Memory B cell (primary cell): ENCODE measurements at places on chromosomes 1 and 21.

GRCh38 chr1:99003581-99004253, 944 bp downstream of the PLPPR5 start:
- H3K27ac ChIP-seq, result no peak overlapping the region
- no peak overlapping the region for H3K4me3 ChIP-seq
- H3K4me1 ChIP-seq, result no peaks in the 10 kb centered on the region
- DNase-seq, result no peak
- H3K27me3 ChIP-seq, result peaks cover 9% of the 10 kb centered on the region
- H3K36me3 ChIP-seq, result no peaks in the 10 kb centered on the region

DNA sequence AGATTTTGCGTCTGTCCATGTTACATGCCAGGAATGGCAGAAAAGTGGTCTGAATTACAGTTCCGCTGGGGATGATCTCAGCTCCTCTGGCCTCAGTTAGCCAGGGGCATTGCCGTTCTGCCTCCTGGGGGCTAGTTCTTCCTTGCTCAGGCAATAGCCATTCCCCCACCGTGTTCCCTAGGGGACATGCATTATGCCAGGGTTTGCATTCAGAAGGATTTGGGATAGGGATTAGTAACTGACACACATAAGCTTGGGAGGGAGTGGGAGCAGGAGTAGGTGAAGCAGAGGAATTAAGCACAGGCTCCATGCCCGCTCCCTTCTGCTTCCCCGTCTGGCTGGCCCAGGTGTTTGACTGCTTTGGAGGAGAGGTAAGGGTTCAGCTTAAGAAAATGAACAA, 12.7 kb downstream of the LRRC71 start:
- peaks cover 37% of the 10 kb centered on the region for H3K27me3 ChIP-seq
- H3K36me3 ChIP-seq, result no peaks in the 10 kb centered on the region
- DNase-seq, result no peak
- H3K4me1 ChIP-seq, result peaks cover 5% of the 10 kb centered on the region

DNA sequence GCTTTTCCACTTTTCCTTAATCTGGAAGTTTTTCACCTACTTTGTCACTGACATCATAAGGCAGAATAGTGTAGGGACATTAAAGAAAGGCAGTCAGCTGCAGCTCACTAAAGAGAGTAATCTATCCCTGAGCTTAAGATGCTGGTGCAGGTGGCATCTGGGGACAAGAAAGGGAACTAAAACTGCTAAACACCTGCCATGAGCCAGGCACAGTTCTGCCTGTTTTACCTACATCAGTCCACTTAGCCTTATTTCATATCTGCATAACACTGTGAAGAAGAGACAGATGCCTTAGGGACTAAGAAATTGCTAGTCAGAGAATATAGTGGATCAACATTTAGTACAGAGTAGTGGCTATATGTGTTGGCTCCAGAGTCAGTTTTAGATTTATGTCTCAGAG, 88.1 kb downstream of the GPATCH2 start:
- H3K36me3 ChIP-seq, result peaks cover 8% of the 10 kb centered on the region
- DNase-seq, result no peak
- peaks cover 6% of the 10 kb centered on the region for H3K4me1 ChIP-seq
- H3K27ac ChIP-seq, result no peak overlapping the region
- H3K27me3 ChIP-seq, result no peaks in the 10 kb centered on the region
- no peak overlapping the region for H3K4me3 ChIP-seq

DNA sequence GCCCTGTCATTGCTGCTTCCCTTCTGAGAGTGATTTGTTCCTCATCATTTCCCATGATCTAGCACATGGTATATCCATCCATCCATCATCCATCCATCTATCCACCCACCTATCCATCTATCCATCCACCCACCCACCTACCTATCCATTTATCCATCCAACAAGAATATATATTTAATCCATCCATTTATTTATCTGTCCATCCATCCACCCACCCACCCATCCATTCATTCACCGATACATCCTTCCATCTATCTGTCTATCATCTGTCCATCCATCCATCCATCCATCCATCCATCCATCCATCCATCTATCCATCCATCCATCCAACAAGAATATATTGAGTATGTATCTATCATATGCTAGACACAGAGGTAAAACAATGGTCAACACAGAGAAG, 100.0 kb upstream of the ACTL8 start:
- H3K36me3 ChIP-seq, result no peaks in the 10 kb centered on the region
- H3K4me1 ChIP-seq, result peaks cover 7% of the 10 kb centered on the region
- peaks cover 2% of the 10 kb centered on the region for H3K27me3 ChIP-seq
- no peak for DNase-seq
- no peak overlapping the region for H3K27ac ChIP-seq

DNA sequence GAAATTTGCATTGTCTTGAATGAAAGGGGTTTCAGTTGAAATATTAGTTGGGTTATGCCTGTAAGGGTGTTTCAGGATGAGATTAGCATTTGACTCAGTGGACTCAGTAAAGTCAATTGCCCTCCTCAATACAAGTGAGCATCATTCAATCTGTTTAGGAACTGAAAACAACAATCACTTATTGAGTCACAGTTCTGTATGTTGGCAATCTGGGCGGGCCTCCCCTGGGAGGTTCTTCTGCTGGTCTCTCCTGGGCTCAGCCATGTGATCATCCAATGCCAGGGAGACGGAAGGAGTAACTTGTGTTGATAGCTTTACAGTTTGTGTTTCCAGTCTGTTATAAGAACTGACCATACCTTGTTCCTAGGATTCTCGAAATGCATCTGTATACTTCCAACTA, 262.9 kb upstream of the RUNX1 start:
- peaks cover 3% of the 10 kb centered on the region for H3K36me3 ChIP-seq
- DNase-seq, result no peak
- H3K27ac ChIP-seq, result no peak overlapping the region

GRCh38 chr1:201173736-201174135, 16.9 kb upstream of the IGFN1 start:
- H3K4me3 ChIP-seq, result no peak overlapping the region
- peaks cover 10% of the 10 kb centered on the region for H3K4me1 ChIP-seq
- no peak for DNase-seq
- peaks cover 13% of the 10 kb centered on the region for H3K27me3 ChIP-seq
- H3K36me3 ChIP-seq, result peaks cover 2% of the 10 kb centered on the region

- no peaks in the 10 kb centered on the region for H3K27me3 ChIP-seq
- H3K27ac ChIP-seq, result no peak overlapping the region
- no peak overlapping the region for H3K4me3 ChIP-seq
- H3K36me3 ChIP-seq, result no peaks in the 10 kb centered on the region
- DNase-seq, result no peak
- no peaks in the 10 kb centered on the region for H3K4me1 ChIP-seq
Measured at GRCh38 chr1:35783055-35783583, 13.3 kb upstream of the CLSPN start.

DNA sequence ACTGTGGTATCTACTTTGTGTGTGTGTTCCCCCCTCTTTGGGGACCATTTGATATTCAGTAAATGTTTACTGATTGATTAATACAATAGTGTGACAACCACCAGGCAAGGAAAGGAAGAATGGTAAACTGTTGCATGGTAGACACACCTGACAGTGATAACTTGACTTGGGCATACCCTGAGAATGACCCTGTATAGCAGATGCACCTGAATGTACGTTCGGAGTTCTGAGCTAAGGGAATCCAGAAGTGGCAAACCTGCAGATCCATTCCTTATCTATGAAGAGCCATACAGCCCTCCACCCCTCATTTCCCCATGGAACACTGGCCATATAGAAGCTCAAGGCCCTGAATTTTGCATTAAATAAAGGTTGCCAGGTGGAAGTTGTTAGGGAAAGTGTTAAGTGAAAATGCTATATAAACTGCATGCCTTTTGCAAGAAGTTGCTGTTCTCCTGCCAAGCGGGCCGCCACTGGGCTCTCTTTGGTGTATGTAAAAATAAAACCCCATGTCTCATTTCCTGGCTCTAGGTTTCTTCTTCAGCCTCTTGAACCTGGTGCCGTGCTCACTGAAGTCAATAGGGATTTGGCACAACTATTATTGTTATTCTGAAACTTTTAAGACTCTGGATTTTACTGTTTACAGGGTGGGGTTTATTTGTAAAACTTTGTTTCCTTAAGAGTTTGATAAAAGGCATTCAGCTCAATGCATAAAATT, 32.6 kb upstream of the DENND1B start:
- no peaks in the 10 kb centered on the region for H3K36me3 ChIP-seq
- H3K27ac ChIP-seq, result no peak overlapping the region
- DNase-seq, result no peak
- H3K27me3 ChIP-seq, result peaks cover 2% of the 10 kb centered on the region
- H3K4me3 ChIP-seq, result no peak overlapping the region
- peaks cover 13% of the 10 kb centered on the region for H3K4me1 ChIP-seq

DNA sequence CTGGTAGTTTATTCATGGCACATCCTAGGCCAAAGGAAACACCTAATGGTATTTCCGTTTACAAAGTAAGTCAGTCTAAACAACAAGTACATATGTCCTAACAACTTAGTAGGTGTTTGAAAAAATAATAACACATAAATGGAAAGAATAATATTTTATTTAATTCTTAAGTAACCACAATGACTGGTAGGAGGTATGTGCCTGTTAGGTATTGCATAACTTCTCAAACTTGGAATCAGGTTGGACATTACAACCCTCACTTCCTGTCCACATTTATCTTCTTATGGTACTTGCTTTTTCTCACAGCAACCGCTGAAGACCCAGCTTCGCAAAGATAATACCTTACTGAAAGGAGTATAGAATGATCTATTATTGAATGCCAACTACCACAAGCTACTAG, 64.2 kb downstream of the VPS13D start:
- H3K36me3 ChIP-seq, result peaks cover 21% of the 10 kb centered on the region
- H3K27me3 ChIP-seq, result no peaks in the 10 kb centered on the region
- no peak for DNase-seq
- H3K4me3 ChIP-seq, result no peak overlapping the region

GRCh38 chr1:225765982-225766674, 11.5 kb upstream of the SRP9 start:
- H3K27me3 ChIP-seq, result peaks cover 11% of the 10 kb centered on the region
- H3K4me3 ChIP-seq, result no peak overlapping the region
- DNase-seq, result no peak
- no peaks in the 10 kb centered on the region for H3K36me3 ChIP-seq
- peaks cover 6% of the 10 kb centered on the region for H3K4me1 ChIP-seq

GRCh38 chr1:160781186-160781766, 14.7 kb upstream of the LY9 start:
- H3K4me1 ChIP-seq, result peaks cover 34% of the 10 kb centered on the region
- no peak for DNase-seq
- H3K27ac ChIP-seq, result peak overlapping the region; percentile 99

DNA sequence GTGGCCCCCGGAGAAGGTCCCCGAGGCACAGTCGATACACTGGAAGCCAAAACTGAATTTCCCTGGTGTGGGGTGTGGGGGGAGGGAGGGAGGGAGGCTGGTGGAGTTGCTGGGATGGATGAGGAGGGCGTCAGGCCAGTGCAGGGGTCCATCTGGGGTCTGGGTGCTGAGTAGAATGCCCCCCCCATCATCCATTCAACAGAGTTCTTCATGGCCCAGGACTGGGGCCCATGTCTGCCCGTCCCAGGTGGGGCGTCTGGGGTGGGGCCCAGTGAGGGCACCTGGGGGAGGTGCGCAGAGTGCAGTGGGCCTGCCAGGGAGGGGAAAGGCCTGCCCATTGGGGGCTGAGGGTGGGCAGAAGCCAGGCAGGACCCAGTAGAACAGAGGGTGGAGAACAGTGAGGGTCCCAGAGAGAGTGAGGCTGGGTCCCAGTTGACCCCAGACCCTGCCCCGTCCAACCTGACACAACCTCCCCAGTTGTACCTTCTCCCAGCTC, 1.9 kb downstream of the TNFRSF18 start:
- H3K4me1 ChIP-seq, result peaks cover 21% of the 10 kb centered on the region
- H3K27ac ChIP-seq, result no peak overlapping the region
- peak overlapping the region; percentile 39 for H3K4me3 ChIP-seq
- H3K36me3 ChIP-seq, result no peaks in the 10 kb centered on the region
- DNase-seq, result no peak

DNA sequence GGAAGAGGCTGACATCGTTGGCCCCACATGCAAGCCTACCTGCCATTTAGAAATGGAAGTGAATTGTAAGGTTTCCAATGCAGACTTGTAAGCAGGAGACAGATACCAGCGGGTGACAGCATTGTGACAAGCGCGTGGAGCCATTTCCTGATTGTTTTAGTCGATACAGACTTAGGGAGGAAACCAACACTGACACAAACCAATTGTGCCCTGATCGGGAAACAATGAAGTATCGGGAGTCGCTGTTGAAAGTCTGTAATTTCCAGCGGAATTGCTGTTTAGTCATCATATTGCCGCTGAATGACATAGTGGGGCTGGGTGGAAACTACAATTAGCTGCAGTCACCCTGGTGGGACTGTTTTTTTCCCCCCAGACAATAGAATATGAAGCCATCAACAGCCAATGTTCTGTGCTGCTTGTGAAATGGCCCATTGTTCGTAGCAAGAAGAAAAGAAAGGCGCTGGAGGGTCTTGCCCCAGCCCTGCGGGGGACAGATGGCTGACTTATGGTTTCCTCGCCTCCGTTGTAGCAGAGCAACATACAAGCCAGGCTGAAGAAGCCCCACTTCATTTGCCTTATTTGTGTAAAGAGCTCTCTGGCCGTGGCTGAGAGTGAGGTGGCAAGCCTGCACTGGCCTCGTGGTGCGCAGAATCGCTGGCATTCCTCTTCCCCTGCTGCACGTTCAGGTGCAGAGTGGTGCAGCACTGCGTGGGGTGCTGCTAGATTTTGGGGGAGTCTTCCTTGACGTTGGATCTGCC, 462.7 kb downstream of the CAMTA1 start:
- H3K4me1 ChIP-seq, result no peaks in the 10 kb centered on the region
- DNase-seq, result no peak
- no peaks in the 10 kb centered on the region for H3K36me3 ChIP-seq
- no peak overlapping the region for H3K27ac ChIP-seq
- no peak overlapping the region for H3K4me3 ChIP-seq

DNA sequence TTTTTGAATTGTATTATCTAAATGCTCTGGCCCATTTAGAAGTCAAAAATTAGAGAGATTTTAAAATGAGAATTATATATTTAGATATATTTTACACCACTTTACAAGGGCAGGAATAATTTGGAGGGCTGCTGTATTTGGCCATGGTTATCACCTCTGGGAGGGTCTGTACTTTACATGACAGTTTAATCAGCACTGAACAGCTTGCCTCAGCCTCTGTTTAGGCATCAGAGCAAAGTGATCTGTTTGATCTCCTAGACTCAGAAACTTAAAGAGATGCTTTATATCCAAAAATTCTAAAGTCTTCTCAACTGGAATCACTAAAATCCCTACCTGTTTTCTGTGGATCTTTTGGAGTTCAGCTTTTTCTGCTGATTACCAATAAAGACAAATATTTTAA, 5.4 kb upstream of the SPTA1 start:
- H3K4me3 ChIP-seq, result no peak overlapping the region
- no peak overlapping the region for H3K27ac ChIP-seq
- peaks cover 1% of the 10 kb centered on the region for H3K36me3 ChIP-seq
- H3K4me1 ChIP-seq, result no peaks in the 10 kb centered on the region
- DNase-seq, result no peak

DNA sequence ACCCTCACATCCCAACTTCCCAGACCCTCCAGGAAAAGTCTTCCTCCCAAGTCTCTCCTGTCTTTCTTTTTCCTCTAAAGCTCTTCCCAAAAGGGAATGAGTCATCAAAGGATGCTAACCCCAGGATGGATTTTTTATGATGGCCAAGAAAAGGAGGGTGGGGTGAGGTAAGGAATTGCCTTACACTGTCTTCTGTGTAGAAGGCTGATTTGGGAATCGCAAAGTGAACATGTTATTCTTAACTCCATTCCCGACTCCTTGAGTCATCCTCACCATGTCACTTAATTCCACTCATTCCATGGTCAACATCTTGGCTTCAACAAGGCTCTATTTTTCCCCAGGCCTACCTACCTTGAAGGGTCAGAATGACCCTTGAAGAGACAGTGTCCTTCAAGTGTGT, 44.0 kb downstream of the TBX15 start:
- H3K4me3 ChIP-seq, result no peak overlapping the region
- DNase-seq, result no peak
- H3K4me1 ChIP-seq, result peaks cover under 1% of the 10 kb centered on the region
- H3K27ac ChIP-seq, result no peak overlapping the region
